Pancreas (tissue), 10 donors: ENCODE measurements at places on chromosomes 1 and 21. TPM values are rescaled to one million over a fixed set of nuclear protein-coding genes. Genes with fewer than 3 reads are reported as not detected.

GRCh38 chr21:32062591-32063227, 189.9 kb downstream of the HUNK start:
- no peak overlapping the region for H3K27ac ChIP-seq
- no peaks in the 10 kb centered on the region for H3K4me1 ChIP-seq
- H3K36me3 ChIP-seq, result no peaks in the 10 kb centered on the region
- H3K4me3 ChIP-seq, result no peak overlapping the region
- DNase-seq, result no peak

The TCP10L gene
- polyA plus RNA-seq, result 1.9 TPM

DNA sequence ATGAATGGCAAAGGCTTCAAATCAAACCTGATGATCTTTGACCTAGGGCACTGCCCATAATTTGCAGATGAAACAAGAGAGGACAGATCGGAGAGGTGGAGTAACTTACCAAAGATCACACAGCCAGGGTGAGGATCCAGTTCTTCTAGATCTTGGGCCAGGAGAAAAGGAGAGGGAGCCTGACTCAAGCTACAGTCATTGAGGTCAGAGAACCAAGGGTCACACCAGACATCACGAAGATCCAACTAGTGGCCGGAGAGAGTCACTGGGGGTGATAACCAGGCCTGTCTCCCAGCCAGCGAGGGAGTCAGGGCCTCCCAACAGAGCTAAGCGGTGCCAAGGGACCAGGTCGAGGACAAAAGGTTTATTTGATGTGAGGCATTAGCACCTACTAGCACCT, 115.0 kb downstream of the RIPK4 start:
- no peak overlapping the region for H3K4me3 ChIP-seq
- DNase-seq, result no peak

The SAMD11 gene
- polyA plus RNA-seq, result 23.7 TPM

DNA sequence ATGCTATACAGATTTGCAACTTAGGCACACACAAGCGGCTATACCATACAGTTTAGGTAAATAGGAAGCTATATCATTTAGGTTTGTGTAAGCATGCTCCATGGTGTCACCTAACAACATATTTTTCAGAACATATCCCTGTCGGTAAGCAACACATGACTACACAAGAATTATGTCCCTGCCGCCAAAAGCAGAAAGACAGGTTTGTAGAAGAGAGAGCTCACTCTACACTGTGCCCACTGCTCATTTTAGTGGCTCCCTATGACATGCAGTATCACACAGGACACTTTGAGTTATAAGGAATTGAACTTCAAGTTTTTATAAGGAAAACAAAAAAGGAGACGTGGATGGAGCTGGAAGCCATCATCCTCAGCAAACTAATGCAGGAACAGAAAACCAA, 132.5 kb upstream of the KAZN start:
- no peak overlapping the region for H3K4me3 ChIP-seq
- H3K27ac ChIP-seq, result no peak overlapping the region
- H3K27me3 ChIP-seq, result no peaks in the 10 kb centered on the region
- H3K4me1 ChIP-seq, result no peaks in the 10 kb centered on the region
- H3K36me3 ChIP-seq, result no peaks in the 10 kb centered on the region

- DNase-seq, result no peak
- H3K27ac ChIP-seq, result no peak overlapping the region
- H3K4me1 ChIP-seq, result no peaks in the 10 kb centered on the region
- H3K4me3 ChIP-seq, result no peak overlapping the region
Observed at GRCh38 chr1:78088486-78088885, 42.7 kb downstream of the GIPC2 start.

The MANEAL gene
- polyA plus RNA-seq, result 4.3 TPM

DNA sequence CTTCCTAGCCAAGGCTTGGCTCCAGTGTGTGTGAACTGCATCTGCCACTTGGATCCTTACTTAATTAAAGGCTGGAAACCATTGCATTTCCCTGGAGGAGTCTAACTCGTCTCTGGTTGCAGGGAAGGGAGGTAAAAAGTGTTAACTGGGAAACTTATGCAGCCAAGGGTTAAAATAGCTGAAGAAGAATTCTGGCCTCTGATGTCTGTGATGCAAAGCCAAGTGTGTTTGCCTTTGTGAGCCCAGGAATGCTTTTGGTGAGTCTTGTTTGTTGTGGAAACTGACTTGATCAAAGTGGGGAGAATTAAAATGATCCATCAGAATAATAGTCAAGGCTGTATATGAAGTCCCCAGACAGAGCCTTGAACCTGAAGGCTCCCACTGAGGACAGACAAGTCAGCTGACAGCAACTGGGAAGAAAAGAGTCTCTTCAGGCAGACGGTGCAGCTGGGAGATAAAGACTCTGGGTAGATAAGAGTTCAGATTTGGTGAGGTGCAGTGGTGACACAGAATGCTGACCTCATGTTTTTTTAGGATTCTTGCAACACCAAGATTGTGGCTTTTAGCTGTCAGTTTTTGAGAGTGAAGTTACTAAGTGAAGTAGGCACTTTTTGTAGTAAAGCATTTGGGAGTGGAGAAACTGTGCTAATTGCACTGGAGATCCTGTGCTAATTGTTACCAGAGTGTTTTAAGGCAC, 59.5 kb upstream of the WLS start:
- no peak overlapping the region for H3K4me3 ChIP-seq
- H3K36me3 ChIP-seq, result no peaks in the 10 kb centered on the region
- no peak overlapping the region for H3K27ac ChIP-seq
- peaks cover 9% of the 10 kb centered on the region for H3K4me1 ChIP-seq

The LRRC3 gene
- polyA plus RNA-seq, result 0.46 TPM

DNA sequence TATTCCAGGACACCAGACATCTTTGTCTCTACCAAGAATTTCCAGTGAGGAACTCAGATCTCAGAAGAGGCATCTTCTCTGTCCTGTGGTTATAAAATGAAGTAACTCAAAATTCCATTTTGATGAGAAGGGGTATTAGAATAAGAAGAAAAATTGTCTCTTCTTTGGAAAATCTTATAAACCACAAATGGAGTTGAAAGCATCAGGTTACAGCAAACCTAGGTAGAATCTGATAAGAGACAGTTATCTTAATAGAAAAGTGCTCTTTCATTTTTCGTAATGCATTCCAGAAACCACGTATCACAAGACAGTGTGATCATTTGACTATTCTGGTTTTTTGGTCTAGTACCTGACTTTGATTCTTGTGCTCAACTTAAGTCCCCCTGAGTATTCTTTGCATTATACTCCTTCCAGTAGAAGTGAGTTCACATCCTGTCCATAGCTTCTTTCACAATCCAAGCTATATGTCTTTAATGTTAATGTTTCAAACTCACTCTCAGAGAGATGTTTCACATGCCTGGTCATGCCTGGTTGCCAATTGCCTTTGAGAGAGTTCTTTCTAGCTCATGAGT, 120.9 kb upstream of the PRDX6 start:
- no peaks in the 10 kb centered on the region for H3K27me3 ChIP-seq
- no peak overlapping the region for H3K4me3 ChIP-seq
- no peak overlapping the region for H3K27ac ChIP-seq
- no peaks in the 10 kb centered on the region for H3K36me3 ChIP-seq

DNA sequence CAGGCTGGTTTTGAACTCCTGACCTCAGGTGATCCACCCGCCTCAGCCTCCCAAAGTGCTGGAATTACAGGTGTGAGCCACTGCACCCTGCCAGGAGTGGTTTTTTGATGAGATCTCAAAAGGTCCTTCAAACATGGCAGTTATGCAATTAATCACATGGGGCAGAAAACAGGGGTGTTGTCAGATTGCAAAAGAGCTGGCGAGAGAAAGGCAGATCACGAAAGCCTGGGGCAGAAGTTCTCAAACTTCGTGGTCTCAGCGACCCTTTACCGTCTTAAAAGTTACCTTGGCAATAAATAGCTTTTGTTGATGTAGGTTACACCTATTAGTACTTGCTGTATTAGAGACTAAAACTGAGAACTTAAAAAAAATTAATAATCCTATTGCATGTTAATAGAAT, 16.1 kb downstream of the CNR2 start:
- no peaks in the 10 kb centered on the region for H3K4me1 ChIP-seq
- DNase-seq, result no peak
- H3K27ac ChIP-seq, result no peak overlapping the region
- no peak overlapping the region for H3K4me3 ChIP-seq
- no peaks in the 10 kb centered on the region for H3K27me3 ChIP-seq

GRCh38 chr1:36109041-36109679, 15.9 kb downstream of the COL8A2 start:
- no peak overlapping the region for H3K27ac ChIP-seq
- no peak overlapping the region for H3K4me3 ChIP-seq
- no peak for DNase-seq
- no peaks in the 10 kb centered on the region for H3K4me1 ChIP-seq
- H3K27me3 ChIP-seq, result no peaks in the 10 kb centered on the region

The PGBD5 gene
- polyA plus RNA-seq, result 2.8 TPM

DNA sequence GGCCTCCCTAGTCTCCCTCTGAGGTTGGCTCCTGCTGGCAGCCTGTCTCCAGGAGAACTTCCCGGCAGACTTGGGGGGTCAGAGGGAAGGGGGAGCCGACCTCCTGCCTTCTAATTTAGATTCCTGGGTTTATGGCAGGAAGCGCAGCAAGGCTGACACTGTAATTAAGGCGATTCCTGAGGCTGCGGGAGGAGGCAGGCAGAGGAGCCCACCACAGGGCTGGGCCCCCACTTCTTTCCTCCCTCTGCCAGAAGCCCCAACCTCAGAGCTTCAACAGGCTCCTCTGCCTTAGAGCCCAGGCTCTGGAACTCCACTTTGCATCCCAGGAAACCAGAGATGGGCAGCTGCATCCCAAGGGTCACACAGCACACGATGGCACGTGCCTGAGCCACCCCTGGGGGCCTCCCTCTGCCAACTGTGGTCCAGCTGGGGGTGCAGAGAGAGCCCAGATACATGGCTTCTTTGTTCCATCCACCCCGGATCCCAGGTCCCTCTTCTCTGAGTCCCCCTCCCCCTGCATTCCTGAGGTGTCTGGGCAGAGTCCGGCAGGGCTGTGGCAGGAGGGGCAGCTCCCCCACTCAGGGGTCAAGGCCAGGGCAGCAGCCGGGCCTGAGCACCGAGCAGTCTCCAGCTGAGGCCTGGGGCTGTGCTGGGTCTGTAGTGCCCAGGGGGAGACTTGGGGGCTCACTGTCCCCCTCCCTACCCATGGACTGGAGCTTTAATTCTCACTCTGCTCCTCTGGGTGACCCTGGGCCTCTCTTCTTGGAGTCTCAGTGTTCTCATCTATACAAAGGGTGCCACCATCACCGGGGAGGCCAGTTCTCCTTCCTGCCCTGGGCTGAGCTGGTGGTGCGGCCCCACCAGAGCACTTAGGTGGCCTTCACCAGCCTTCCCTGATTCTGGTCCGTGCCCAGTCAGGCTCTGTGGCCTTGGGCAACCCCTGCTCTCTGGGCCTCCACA, 39.4 kb upstream of the FAM131C start:
- DNase-seq, result no peak
- no peaks in the 10 kb centered on the region for H3K36me3 ChIP-seq
- H3K4me3 ChIP-seq, result no peak overlapping the region
- no peak overlapping the region for H3K27ac ChIP-seq
- H3K27me3 ChIP-seq, result no peaks in the 10 kb centered on the region
- H3K4me1 ChIP-seq, result no peaks in the 10 kb centered on the region

- no peak overlapping the region for H3K27ac ChIP-seq
- no peaks in the 10 kb centered on the region for H3K4me1 ChIP-seq
- H3K27me3 ChIP-seq, result no peaks in the 10 kb centered on the region
Observed at GRCh38 chr1:232340446-232340845, 289.5 kb downstream of the SIPA1L2 start.

- H3K4me1 ChIP-seq, result peaks cover 42% of the 10 kb centered on the region
- H3K4me3 ChIP-seq, result peak overlapping the region; percentile 82
- H3K27ac ChIP-seq, result peak overlapping the region; percentile 96
Observed at GRCh38 chr1:175192111-175192629, 406 bp downstream of the KIAA0040 start.

DNA sequence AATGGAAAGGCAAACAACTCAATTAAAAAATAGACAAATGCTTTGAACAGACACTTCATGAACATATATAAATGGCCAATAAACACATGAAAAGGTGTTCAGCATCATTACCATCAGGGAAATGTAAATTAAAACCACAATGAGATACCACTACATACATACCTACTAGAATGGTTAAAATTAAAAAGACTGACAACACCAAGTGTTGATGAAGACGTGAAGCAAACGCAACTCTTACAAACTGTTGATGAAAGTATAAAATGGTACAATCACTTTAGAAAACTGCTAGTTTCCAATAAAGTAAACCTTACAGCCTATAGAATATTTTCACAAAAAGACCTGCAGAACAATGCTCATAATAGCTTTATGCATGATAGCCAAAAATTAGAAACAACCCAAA, 10.1 kb downstream of the EIF2B3 start:
- H3K4me1 ChIP-seq, result no peaks in the 10 kb centered on the region
- no peak overlapping the region for H3K4me3 ChIP-seq
- no peaks in the 10 kb centered on the region for H3K27me3 ChIP-seq
- H3K36me3 ChIP-seq, result peaks cover 3% of the 10 kb centered on the region
- no peak overlapping the region for H3K27ac ChIP-seq

- H3K36me3 ChIP-seq, result no peaks in the 10 kb centered on the region
- H3K27ac ChIP-seq, result no peak overlapping the region
- peaks cover 7% of the 10 kb centered on the region for H3K4me1 ChIP-seq
- DNase-seq, result no peak
Observed at GRCh38 chr1:15963968-15964648, 11.8 kb downstream of the ZBTB17 start.

The PROX1 gene
- polyA plus RNA-seq, result 8.9 TPM

- H3K4me1 ChIP-seq, result no peaks in the 10 kb centered on the region
- no peak overlapping the region for H3K4me3 ChIP-seq
- DNase-seq, result no peak
- H3K36me3 ChIP-seq, result no peaks in the 10 kb centered on the region
Observed at GRCh38 chr1:167033646-167034045, 44.6 kb downstream of the MAEL start.

GRCh38 chr1:3710251-3710650, 42.0 kb upstream of the CCDC27 start:
- DNase-seq, result no peak
- no peaks in the 10 kb centered on the region for H3K27me3 ChIP-seq
- no peak overlapping the region for H3K27ac ChIP-seq
- no peaks in the 10 kb centered on the region for H3K4me1 ChIP-seq
- H3K36me3 ChIP-seq, result no peaks in the 10 kb centered on the region
- H3K4me3 ChIP-seq, result no peak overlapping the region

DNA sequence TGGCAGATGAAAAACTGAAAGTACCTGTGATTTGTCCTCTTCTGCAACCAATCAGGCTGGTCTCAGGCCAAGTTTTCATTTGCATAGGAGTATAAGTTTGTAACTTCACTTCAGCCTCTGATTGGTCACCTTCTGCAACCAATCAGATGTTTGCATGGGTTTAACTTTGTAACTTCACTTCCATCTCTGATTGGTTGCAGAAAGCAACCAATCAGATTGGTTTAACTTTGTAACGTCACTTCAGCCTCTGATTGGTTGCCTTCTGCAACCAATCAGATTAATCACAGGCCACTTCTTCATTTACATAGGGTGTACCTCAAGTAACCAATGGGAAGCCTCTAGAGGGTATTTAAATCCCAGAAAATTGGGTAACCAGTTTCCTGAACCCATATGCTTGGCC, 18.9 kb upstream of the TUT4 start:
- no peak overlapping the region for H3K27ac ChIP-seq
- H3K36me3 ChIP-seq, result no peaks in the 10 kb centered on the region
- DNase-seq, result no peak
- H3K4me3 ChIP-seq, result no peak overlapping the region
- H3K4me1 ChIP-seq, result no peaks in the 10 kb centered on the region
- no peaks in the 10 kb centered on the region for H3K27me3 ChIP-seq
